ENCODE measurements at places on chromosomes 12 and 14.

DNA sequence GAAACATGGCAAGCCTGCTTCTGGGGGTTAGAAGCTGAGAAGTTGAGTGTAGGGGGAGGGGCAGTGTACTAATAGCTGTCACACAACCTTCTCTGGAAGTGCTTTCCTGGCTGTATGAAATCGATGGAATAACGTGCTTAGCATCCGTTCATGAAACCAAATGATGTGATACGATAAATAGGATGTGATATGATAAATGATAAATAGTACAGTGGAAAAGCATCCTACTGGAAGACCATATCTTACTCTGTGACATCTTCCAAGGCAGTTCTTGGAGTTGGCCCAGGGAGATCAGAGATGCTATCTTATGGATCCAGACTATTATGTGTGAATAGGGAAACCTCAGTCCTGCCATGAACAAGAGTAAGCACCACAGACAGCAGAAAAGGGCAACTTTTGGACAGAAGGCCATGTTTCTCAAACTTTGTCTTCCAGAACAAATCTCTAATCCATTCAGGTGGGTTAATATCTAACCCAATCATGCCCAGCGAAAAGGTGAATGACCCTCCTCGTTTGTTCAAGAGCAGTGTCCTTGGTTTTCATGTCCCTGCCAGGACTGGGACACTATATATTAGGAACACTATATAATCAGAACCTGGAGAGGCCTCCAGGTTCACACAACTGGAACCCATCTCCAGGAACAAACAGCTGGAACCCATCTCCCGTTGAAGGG lies at the start of gene ANG:
ANG (plus strand) TSS at position 598 of the 673 bp plus-strand sequence. CDS start 4,801 bp downstream, outside the sequence.
- DNase-seq, result no peak

GRCh38 chr12:14452336-14452735 lies 86.9 kb downstream of the ATF7IP start:
- no peak for DNase-seq

GRCh38 chr12:97754306-97754705 lies 291.7 kb downstream of the RMST start:
- no peak for DNase-seq

- no peak for DNase-seq
Measured at GRCh38 chr12:94133964-94134795, 14.2 kb upstream of the PLXNC1 start.

- no peak for DNase-seq
Measured at GRCh38 chr14:53947452-53948204, 9.0 kb downstream of the BMP4 start.

DNA sequence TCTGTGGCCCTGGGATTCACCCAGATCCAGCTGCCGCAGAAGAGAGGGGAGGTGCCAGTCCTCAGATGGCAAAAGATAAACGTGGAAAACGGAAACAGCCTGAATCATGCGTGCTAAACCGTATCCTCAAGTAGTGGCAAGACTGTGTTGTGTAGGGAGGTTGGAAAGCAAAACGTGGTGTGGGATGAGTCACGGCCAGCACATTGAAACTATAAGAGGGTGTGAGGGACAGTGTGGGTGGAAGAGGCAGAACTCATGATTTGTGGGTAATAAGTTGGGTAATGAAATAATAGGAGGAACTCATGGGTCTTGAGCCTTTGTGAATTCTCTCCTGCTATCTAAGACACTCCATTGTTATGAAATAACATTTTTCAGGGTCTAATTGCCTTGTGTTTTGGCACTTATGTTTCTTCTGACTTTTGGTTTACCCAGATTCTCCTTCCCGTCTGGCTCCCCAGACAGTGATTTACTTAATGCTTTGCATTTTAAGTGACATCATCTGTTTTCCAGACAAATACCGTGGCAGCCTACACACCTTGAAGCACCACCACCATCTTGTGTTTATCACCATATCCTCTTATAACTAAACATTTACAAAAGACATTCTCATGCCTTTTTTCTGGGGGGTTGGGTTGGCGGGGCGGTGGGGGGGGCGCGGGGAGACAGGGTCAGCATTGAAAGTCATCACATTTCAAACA lies 62.3 kb upstream of the PTCSC3 start:
- DNase-seq, result no peak

DNA sequence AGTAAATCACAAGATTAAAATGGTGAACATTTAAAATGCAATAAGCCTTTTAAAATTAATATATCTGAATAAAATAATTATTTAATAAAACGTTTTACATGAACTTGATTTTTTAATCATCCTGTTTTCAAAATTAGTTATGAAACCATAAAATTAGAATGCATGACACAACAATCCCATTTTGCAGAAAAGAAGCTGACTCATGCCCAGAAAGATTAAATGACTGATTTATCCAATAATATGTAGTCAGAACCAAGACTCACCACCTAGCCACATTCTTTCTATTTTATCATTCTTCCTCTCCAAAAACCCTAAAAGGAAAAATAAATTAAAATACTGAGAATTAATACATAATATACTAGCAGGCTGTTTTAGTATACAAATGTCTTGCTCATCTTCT lies 83.0 kb upstream of the LGR5 start:
- DNase-seq, result no peak

DNA sequence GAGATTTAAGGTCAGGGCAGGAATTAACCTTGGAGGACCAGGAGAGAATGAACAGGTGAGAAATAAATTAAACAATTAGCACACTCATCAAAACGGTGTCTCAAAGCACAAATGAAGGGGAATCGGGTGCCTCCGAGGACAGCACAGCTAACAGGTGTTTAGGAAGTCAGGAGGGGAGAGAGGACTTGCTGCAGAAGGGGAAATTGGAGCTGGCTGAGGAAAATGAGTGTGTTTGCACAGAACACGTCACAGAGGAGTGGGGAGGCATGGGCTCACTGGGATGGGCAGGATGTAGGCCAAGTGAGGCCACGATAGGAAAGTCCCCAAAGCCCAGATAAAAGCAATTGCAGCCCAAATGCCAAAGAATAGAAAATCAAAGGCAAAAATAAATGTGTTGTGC lies 121.7 kb downstream of the ZNF664 start:
- DNase-seq, result no peak

- no peak for DNase-seq
Measured at GRCh38 chr12:87086118-87086891, 830.1 kb upstream of the MGAT4C start.

DNA sequence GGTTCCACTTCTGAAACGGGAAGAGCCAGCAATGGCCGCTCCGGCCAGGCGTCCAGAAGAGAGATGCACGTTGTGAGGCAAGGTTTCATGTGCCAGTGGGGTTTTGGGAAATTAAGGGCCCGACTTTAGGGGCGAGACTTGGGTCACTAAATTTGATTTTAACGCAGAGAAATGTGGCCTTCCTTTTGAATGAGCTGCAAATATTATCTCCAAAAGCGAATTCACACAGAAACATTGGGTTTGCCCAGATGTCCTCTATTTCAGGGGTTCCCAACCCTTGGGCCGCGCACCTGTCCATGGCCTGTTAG lies 2.3 kb upstream of the RNASE4 start:
- DNase-seq, result no peak

- no peak for DNase-seq
Measured at GRCh38 chr12:34119366-34119765, 97.1 kb downstream of the ALG10 start.

GRCh38 chr14:69540654-69541335 lies 33.9 kb downstream of the CCDC177 start:
- DNase-seq, result no peak

DNA sequence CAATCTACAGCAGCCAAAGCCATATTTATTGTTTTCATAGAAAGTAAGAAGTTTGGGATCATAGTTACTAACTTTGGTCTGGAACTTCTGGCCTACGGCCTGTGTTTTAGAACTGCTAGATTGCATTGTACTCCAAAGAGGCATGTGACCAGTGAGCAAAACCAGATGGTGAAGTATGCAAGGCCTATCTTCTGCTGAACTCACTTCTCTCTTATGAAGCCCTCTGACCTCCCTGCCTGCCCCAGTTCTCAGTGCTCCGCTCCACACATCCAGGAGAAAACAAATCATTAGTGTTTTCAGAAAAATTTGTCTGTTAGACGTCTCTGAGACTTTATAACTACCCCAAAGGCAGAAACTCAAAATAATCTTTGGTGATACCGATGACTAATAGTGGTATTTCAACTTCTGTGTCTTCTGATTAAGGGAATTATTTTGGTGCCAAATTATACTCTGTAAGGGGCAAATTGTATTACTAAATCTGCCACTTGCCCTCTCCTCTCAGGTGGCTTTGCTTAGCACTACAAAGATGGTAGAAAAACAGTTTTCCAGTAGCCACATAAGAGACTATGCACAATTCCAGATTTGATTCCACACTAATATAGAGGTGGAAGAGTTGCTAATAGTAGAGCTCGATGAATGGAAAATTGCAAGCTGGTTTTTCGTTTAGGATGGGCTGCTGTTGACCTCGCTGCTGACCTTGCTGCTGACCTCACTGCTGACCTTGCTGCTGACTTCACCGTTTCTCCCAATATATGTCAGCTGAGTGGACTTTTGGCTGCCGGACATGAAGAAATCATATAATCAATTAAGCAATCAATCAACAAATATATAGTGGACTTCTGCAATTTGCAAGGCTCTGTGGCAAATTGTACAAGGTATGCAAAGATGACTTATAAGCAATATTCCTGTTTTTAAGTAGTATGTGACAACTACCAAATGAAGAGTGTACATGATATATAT lies 147.5 kb downstream of the KITLG start:
- DNase-seq, result no peak

- DNase-seq, result no peak
Measured at GRCh38 chr14:54784657-54785056, 118.0 kb downstream of the GCH1 start.

- DNase-seq, result no peak
Measured at GRCh38 chr12:64631197-64631596, 20.9 kb downstream of the RASSF3 start.

DNA sequence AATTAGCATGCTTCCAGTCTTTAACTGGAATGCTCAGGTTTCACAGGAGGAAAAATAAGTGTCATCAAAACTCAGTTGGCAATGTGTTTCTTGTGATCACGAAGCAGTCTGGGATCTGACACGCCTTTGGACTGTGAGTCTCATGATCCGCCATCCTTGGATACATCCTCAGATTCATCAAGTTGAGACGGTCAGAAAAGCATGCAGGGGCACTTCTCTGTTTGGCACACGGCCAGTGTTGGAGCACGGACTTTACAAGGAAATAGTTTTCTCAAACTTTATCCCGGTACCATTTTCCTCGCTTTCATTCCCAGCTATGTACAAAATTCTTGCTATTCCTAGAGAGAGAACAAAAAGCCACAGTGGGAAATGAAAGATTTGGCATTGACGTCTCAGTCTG lies 88.4 kb upstream of the PARP11 start:
- no peak for DNase-seq

DNA sequence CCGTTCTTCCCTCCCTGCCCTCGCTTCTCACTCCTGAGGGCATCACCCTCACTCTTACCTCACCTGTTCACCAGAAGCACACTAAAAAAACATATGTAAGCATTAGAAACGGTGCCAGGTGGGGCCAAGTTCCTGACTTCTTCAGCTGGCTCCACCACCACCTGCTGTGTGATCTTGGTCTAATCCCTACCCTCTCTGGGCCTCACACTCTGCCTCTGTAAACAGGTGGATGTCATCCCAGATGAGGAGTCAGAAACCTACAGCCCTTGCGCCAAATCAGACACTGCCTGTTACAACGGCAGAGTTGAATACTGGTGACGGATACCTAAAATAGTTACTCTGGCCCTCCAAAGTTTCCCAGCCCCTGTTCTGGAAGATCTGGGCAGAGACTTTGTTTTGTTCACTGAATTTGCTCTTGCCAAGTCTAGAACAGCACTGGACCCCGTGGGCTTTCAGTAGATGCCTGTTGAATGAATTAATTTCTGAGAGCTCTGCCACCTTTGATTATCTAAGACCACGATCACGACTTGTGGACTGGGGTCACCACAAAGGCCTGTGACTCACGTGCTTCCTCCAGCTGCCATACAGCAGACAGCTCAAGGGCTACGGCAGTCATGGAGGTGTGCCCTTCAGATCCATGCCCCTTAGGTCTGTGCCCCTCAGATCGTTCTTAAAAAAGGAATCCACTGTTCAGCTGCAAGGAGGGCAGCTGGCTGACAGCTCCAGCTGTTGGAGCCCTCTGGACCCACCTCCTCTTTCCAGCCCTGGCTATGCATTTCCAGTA lies 71.9 kb downstream of the GSC start:
- DNase-seq, result no peak

- no peak for DNase-seq
Measured at GRCh38 chr14:102825307-102826095, 48.3 kb downstream of the TRAF3 start.

- no peak for DNase-seq
Measured at GRCh38 chr14:54562334-54562733, 4.6 kb upstream of the SAMD4A start.

- no peak for DNase-seq
Measured at GRCh38 chr14:99468081-99468480, 12.6 kb downstream of the SETD3 start.

DNA sequence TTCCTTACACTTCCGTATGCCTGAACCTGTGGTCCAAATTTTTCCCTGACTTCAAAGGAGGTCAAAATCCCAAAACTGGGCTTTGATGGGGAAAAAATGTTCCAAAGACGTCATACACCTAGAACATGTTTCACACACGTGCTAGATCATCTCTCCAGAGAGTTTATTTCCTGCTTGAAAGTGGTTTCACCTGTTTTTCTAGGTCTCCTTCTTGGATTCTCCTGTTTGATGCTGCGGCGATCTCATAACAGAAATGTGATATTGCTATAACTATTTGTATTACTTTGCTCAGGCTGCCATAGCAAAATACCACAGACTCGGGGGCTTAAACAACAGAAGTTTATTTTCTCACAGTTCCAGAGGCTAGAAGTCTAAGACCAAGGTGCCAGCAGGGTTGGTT lies 19.7 kb upstream of the TMCC3 start:
- DNase-seq, result no peak

GRCh38 chr14:104187931-104188726 lies 49.7 kb downstream of the KIF26A start:
- no peak for DNase-seq

DNA sequence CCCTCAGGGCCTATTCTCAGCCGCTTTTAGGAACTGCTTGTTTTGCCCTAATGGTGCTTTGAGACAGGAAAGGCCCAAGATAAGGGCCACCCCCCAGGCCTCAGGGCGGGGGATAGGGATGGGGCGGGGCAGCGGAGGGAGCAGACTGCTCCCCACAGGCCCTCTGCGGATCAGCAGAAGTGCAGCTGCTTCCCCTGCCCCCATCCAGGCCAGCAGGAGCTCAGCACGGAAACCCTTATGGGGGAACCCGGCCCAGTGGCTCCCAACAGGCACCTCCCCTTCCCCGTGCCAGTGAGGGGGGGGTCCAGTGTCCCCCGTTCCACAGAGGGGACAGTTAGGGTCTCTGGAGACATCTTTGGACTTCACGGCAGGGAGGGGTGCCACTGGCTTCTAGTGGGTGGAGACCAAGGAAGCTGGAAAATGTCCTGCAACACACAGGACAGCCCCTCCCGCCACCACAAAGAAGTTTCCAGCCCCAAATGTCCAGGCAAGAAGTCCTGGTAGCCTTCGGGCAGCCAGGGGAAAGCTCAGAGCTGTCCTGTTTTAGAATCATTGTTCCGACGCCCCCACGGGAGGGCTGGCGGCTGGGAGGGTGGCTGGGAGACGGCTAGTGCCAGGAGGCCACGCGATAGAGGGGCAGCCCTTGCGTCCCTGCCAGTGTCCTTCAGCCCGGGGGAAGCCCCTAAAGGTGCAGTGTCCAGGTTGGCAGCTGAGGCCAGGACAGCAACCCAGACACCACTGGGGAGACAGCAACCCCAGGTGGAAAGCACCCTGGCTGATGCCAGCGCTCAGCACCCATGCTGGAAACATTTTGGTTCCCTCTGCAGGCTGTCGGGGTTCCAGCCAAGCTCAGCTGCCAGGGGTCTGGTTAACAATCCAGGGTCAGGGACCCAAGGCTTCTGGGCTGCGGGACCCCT lies 10.4 kb upstream of the GPR132 start:
- no peak for DNase-seq
